ENCODE measurements at places on chromosomes 6 and 20.

DNA sequence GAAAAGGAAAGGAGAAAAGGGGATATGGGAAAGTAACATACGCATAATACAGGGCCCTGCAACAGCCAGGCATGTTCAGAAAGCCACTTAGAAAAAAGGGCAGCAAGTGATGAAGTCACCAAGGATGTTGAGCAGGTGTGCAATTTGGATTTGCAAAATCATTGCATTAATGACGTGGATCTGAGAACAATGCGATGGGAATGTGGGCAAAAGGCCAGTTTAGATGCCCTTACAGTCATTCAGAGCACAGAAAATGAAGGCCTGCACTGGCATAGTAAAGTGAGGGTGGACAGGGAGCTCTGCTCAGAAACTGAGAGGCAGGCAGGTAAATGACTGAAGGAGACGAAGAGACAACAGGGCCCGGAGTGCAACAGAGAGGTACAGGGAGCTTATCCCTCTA lies 123.7 kb upstream of the NHSL1 start:
- DNase-seq, result no peak

- no peak for DNase-seq
These were observed 81.1 kb downstream of the TTLL2 start for GRCh38 chr6:167405778-167406532.

DNA sequence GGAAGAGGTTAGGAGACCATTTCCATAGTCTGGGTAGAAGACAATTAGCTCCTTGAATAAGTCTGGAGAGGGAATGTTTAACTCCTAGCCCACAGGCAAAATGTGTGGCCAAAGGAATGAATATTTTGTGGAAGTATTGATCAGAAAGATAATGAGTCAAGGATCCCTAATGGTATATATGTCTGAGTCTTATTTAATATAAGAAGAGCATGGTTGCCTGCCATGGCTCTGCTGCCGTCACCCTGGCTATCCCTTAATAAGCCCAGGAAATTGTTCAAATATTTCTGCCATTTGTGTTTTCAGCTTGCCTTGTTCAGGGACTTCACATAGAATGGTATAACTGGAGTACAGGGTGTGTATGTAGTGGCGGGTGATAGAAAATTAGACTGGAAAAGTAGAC lies 18.1 kb upstream of the CALHM6 start:
- DNase-seq, result no peak

GRCh38 chr6:122129313-122130025 lies 270.0 kb upstream of the HSF2 start:
- DNase-seq, result no peak

DNA sequence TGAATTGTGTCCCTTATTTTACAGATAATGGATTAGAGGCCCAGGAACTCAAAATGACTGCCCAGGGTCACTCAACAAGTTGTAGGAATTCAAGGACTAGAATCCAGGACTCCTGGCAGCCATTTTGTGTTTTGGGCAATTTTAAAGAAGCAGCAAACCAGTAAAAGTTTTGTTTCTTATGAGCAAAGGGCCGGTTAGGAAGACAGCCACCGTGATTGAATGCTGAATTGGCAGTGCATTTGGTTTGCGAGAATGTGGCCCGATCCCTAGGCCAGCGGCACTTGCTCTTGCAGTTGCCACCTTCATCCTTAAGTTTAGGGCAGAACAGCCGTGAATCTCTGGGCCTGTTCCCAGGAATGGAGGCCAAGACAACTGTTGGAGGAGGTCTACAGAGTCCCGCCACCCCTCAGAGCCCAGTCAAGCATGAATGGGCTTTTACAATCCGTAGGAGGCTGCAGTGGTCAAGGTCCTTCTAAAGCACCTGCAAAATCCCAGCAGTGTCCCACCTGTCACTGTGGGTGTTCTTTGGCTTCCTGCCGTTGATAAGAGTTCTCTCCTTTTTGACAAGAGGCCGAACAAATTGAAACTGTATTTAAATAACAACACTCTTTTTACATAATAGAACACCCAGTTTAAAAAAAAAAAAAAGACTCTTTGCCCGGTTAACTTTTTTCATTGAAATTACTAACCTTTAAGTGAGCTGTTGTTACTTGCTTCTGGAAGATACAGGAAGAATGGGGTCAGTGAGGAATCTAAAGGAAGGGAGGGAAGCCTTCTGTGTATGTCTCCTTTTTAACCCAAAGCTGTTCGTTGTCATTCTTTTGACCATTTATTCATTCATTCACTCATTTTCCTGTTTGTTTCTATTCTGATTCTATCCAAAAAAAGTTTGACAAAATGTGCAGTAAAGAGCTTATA lies 68.7 kb downstream of the PHACTR2 start:
- DNase-seq, result no peak

GRCh38 chr6:17663226-17663625 lies 43.5 kb downstream of the NUP153 start:
- no peak for DNase-seq

DNA sequence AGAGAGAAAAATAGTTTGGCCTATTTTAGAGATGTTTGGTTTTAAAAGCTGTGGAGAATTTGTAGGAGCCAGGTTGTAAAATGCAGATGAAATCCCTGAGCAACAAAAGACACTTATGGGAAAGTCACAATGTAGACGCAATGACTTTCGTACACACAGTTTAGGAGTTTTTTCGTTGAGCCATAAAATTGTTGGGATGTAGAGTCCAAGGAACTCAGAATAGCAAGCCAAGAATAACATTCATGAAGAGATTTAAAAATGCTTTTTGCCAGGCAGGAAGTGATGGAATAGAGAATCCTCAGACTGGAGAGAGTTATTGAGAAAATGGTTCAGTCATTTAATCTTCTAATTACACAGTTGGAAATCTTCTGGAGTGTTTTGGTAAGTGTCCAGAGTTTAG lies 11.5 kb upstream of the PROKR2 start:
- no peak for DNase-seq

GRCh38 chr20:62029949-62030348 lies 35.7 kb downstream of the TAF4 start:
- no peak for DNase-seq

DNA sequence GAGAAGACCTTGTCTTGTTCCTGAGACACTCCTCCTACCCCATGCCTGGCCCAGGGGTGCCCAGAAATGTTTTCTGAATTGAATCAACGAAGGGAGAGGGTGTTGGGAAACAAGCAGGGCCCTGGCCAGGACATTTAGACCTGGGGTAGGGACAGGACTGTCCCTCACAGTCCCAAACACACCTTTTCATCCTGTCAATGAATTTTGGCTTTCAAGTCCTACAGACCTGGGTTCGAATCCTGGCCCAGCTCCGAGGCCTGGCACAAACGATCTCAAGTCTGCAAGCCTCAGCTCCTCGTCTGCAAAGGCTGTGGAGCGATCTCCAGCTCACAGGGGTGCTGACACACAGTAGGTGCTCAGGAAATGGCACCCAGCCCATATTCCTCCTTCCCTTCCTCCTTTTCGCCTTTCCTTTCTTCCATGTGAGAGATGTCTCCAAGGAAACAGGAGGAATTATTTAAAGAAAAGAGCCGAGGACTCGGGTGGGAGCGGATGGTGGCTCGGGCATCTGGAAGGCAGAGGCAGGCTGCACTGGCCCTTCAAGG lies 7.3 kb upstream of the DLGAP4 start:
- DNase-seq, result no peak

DNA sequence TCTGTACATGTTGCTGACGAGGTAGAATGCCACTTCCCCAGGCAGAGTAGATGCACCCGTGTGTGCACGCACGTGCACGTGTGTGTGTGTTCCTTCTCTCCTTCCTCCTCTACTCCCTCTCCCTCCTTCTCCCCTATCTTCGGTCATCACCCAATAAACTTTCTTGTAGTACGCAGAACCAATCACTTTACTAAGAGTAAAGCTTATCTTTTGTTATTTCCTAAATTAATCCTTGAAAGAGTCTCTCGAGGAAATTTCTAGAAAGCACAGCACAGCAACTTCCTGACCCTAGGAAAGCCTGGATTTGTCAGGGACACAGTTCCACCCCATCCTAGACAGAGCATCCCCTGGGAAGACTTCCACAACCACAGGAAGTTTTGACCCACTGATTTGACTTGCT lies 166.1 kb downstream of the ZDHHC14 start:
- DNase-seq, result no peak

- DNase-seq, result no peak
These were observed 22.0 kb upstream of the SLC2A12 start for GRCh38 chr6:134074151-134075055.

- DNase-seq, result peak; percentile 84
These were observed at the start of gene ANKS1A for GRCh38 chr6:34888874-34889555. TSS of gene ANKS1A (plus strand) at chr6:34889255. CDS start at chr6:34889403, 148 bp downstream.

DNA sequence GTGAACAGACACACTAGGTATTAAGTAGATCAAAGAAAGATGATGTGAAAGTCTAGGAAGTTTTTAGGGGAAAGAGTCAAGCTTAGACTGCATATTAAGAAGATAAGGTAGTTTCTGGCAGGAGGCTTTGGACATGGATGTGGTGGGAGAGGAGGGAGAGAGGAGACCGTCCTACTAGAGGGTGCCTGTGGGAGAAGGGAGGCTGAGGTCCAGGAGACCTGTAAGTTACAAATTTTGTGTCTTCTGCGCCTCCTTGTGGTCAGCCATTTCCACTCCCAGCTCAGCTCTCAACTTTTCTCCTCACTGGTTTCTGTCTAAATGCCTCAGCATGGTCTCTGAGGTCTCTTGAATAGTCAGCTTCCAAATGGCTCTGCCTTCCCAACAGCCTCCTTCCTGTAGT lies 193.5 kb downstream of the UNC5CL start:
- DNase-seq, result no peak

- DNase-seq, result no peak
These were observed 844.5 kb upstream of the ADGRB3 start for GRCh38 chr6:67790569-67790968.

- DNase-seq, result no peak
These were observed 441.2 kb upstream of the DEFB115 start for GRCh38 chr20:30816182-30816645.

- DNase-seq, result no peak
These were observed 14.8 kb downstream of the MTHFD1L start for GRCh38 chr6:150880336-150880735.

GRCh38 chr6:104969785-104970581 lies 13.1 kb downstream of the LIN28B start:
- DNase-seq, result no peak

- no peak for DNase-seq
These were observed 11.9 kb upstream of the LATS1 start for GRCh38 chr6:149729824-149730223.

- no peak for DNase-seq
These were observed 15.7 kb downstream of the PLAGL2 start for GRCh38 chr20:32191873-32192272.

DNA sequence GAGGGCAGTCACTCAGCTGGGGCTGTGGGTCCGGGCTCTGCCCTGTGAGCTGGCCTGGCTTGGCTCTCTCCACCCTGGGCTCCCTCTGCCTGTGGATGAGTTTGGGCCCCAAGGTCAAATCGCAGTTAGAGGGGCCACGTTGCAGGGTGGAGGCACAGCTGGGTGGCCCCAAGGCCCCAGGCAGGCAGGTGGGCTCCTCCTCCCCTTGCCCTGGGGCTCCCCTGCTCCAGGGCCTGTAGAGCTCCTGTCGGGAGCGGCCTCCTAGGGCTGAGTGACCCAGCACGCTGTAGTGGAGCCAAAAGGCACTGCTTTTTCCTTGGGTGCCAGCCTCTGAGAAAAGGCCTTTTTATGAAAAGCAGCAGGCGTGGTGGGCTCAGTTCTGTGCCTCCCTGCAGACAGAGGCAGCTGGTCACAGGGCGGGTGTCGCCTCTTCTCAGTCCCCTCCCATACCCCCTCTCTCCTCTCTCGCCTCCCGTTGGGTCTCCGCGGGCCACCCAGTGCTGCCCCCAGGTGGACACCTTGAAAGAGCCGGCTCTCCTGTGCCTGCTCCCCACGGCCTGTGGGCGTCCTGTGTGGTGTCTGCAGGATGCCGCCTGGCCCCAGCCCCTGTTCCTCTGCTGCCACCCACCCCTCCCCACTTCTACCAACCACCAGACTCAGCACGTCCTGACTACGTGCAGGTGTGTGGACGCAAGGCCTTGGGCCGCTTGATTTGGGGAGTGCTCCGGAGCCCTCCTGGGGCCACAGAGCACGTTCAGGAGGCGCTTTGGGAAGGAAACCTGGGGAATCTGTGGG lies 13.2 kb downstream of the SS18L1 start:
- peak; percentile 55 for DNase-seq

Data from activated CD4-positive, alpha-beta T cell treated with anti-CD3 and anti-CD28 coated beads for 24 hours (primary cell).